NCI-H226 (cell line): ENCODE measurements at places on chromosomes 1 and 21.

DNA sequence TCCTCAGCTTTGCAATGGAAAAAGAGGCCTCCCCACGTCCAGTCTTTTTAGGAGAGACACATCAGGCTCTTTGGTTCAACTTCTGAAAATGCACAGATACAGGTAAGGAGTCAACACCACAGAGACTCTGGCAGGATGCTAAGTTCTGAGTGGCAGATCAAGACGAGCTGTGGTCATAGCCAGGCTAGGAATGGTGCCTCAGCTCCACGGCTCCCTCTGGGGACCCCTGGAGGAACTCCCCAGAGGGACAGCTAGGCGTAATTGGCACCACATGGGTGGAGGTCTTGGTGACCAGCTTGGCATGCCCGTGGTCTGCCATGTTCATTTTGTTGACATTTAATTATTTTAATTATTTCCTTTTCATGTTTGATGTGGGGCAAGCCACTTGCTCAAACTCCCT, 206.1 kb downstream of the KAZN start:
- no peak for DNase-seq

GRCh38 chr21:41506611-41507520, 1.1 kb downstream of the TMPRSS2 start:
- no peak for DNase-seq

GRCh38 chr1:107145637-107146036, 4.8 kb downstream of the NTNG1 start:
- no peak for DNase-seq

- no peak for DNase-seq
Measured at GRCh38 chr1:226548256-226549093, at the start of gene STUM. STUM (plus strand) TSS chr1:226548764; CDS start chr1:226548905, 141 bp downstream.
